ENCODE measurements at places on chromosomes 2 and 18. TPM values are rescaled to one million over a fixed set of nuclear protein-coding genes. Genes with fewer than 3 reads are reported as not detected.

The ZNF521 gene
- total RNA-seq: not detected

DNA sequence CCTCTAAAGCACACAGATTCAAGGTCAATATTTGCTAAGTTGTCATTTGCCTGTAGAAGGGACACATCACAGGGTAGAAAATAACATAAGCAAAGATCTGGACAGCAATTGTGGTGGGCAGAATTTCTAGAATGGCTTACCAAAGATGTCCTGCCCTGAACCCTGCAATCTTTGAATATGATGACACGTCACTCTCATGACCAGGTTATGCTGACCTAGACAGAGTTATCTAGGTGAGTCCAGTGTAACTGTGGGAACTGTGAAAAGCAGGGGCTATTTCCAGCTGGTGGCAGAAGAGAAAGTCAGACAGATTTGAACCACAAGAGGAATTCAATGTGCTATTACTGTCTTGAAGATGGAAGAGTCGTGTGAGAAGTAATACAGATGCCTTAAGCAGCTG is 112.3 kb upstream of the CNGA3 start:
- DNase-seq: no peak

The CRYGC gene
- not detected for total RNA-seq

- DNase-seq: no peak
Observed at GRCh38 chr2:98669675-98670074, 61.3 kb downstream of the MGAT4A start.

DNA sequence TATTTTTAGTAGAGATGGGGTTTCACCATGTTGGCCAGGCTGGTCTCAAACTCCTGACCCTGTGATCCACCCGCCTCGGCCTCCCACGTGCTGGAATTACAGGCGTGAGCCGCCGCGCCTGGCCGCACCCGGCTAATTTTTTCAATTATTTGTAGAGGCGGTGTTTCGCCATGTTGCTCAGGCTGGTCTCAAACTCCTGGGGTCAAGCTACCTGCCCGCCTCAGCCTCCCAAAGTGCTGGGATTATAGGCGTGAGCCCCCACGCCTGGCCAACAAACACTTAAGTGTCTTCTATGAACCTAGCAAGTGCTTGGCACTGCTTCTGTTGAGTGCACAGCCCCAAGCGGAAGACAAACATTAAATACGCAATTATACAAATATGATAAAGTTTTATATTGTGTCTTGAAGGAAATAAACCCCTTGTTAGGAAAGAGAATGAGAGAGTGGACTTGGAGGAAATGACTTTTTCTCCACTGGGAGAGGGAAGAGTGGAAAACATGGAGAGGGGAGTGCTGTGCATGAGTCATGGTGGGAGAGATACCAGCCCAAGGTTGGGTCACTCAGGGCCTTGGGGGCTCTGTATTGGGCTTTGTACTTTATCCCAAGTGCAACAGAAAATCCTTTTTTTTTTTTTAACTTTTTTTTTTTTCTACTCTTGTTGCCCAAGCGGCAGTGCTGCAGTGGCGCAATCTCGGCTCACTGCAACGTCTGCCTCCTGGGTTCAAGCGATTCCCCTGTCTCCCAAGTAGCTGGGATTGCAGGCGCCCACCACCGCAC is 41.4 kb upstream of the ACTR2 start:
- DNase-seq: no peak

GRCh38 chr2:63422556-63422955 is 165.7 kb downstream of the WDPCP start:
- no peak for DNase-seq

The CHMP1B gene
- 22.0 TPM for total RNA-seq

The PTH2R gene
- not detected for total RNA-seq

The YPEL5 gene
- 43.4 TPM for total RNA-seq

DNA sequence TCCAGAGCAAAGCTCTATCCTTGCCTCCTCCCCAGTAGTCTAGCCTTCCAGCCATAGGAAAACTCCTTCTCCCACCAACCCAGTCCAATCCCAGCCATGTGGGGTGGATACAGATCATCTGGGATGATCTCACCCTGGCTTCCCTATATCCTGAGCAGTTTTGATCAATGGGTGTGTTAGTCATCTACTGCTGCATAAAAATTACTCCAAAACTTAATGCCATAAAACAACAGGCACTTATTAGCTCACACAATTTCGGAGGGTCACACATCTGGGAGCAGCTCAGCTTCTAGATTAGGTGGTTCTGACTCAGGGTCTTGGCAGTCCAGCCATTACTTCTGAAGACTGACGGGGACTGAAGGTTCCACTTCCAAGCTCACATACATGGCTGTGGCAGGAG is 190.4 kb downstream of the SPP2 start:
- no peak for DNase-seq

GRCh38 chr18:67417864-67418523 is 98.5 kb downstream of the DSEL start:
- DNase-seq: peak; percentile 22

GRCh38 chr2:135245071-135245470 is 193.0 kb downstream of the RAB3GAP1 start:
- peak; percentile 20 for DNase-seq

The BOLL gene
- total RNA-seq: not detected

- DNase-seq: no peak
Observed at GRCh38 chr2:128369108-128369555, 50.5 kb upstream of the HS6ST1 start.

DNA sequence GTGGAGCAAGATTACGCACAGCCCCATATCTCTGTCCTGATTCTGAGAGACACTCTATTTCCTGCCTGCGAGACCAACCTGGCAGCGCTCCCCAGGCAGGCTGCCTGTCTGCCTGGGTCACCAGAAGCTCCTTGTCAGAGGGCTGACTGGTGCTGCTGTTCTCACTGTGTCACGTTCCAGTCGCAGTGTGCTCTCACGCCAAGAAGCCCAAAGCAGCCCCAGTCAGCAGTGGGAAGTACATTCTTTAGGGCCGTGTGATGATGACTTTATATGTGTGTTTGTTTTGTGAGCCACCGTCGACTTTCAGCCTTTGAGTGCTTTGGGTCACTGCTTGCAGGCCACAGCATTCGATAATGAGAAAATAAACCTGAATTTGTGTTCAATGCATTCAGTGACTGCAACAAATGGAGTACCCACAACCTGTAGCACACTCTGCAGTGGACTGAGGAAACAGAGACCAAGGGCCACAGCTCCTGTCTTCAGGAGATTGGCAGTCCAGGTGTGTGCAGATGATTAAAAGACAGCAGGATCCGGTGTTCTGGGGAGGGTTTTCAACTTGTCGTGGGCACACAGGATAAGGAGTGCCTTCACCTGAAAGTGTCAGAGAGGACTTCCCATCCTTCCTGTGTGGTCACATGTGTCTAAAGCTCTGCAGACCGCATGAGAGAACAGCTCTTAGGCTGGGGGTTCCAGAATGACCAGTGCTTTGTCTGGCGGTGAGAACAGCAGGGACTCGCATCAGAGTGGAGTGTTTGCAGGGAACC is 4.8 kb downstream of the TNFRSF11A start:
- DNase-seq: peak; percentile 62

- DNase-seq: no peak
Observed at GRCh38 chr2:152405206-152406118, 70.5 kb downstream of the FMNL2 start.

DNA sequence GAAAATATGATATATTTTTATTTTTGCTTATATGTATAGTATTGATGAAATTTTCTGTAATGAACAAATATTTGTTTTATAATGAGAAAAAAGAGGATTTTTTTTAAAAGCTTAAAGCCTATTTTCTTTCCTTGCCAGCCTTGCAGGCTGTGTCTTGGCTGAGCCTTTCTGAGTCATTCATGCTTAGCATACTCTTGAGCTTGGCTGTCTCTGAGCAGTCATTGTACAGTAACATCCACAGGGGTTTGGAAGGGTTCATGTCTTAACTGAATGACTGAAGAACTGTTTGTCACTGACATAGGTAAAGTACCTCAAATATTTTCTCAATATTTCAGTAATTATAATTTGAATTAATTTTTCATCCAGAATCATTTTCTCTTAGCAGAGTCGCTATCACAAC is 49.3 kb downstream of the GPR39 start:
- no peak for DNase-seq

DNA sequence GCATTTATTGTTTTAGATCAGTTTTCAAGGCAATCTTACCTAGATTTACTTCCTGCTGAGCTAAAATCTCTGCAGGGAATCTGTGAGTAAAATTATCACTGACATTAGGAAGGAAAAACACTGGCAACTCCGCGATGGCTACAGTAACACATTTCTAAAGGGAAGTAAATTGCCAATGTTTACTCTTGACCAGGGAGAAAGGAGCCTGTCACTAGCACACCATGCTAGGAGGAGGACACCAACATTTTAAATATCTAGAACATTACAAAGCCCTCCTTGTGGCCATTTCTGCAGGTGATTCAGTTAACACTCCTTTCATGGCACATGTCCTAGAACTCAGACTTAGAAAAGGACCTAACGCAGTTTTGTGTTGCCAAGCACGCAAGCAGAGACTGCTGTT is 58.4 kb downstream of the TCF4 start:
- no peak for DNase-seq

The NEURL3 gene
- 0.87 TPM for total RNA-seq

DNA sequence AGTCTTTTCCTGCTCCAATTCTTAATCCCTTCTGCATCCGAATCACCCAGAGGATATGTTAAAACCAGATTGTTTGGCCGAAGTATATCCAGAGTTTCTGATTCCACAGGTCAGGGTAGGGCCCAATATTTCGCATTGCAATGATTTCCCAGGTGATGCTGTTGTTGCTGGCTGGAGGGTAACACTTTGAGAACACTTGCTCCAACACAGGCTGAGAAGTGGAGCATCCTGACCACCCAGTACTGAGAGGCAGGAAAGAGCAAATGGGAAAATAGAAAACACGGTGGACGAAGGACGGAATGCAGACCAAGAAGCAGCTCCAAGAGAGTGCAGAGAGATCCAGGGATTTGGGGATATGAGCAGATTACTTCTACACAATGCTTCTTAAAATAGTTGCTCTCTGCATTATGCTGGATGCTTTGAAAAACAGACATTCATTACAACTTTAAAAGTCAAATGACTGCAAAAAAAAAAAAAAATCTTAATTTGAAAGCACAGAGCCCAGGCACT is 362.2 kb upstream of the SLC14A2 start:
- DNase-seq: no peak

- no peak for DNase-seq
Observed at GRCh38 chr2:68926796-68927195, 25.9 kb downstream of the GKN2 start.

The C1GALT1C1L gene
- not detected for total RNA-seq

DNA sequence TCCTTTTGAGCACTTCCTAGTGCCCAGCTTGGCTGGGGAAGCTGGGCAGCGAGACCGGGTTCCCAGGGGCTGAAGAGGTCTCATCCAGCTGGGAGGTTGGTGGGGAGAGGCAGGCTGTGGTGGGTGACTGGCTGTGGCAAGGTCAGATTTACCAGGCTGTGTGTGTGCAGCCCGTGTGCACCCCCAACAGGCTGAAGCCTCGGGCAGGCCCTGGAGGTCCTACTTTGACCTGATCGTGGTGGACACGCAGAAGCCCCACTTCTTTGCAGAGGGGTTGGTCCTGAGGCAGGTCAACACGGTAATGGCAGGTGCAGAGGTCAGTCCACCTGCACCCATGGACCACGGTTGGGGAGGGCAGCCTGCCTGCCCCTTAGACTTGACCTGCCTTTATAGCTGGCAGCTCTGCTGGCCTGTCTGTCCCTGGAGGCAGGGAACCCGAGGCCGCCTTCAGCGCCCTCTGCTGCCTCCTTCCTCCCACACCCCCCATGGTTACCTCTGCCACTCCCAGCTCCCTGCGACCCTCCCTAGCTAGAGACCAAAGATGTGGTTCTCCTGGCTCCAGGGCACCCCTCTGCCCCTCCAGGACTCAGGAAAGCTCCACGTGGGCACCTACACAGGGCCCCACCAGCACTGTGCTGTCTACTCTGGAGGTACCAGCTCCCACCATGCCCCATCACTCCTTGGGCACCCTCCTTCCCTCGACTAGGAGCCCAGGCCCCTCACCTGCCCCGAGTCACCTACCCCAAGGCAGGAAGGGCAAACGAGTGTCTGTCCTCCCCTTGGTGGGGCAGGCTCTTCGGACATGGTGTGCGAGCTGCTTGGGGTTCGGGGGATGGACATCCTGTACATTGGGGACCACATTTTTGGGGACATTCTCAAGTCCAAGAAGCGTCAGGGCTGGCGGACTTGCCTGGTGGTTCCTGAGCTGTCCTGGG is 4.0 kb downstream of the NT5DC4 start:
- peak; percentile 40 for DNase-seq

- no peak for DNase-seq
Observed at GRCh38 chr2:168926621-168927386, 25.7 kb downstream of the G6PC2 start.

Data from activated CD4-positive, alpha-beta memory T cell treated with anti-CD3 and anti-CD28 coated beads for 36 hours (primary cell).